ENCODE measurements at places on chromosomes 16 and 17.

DNA sequence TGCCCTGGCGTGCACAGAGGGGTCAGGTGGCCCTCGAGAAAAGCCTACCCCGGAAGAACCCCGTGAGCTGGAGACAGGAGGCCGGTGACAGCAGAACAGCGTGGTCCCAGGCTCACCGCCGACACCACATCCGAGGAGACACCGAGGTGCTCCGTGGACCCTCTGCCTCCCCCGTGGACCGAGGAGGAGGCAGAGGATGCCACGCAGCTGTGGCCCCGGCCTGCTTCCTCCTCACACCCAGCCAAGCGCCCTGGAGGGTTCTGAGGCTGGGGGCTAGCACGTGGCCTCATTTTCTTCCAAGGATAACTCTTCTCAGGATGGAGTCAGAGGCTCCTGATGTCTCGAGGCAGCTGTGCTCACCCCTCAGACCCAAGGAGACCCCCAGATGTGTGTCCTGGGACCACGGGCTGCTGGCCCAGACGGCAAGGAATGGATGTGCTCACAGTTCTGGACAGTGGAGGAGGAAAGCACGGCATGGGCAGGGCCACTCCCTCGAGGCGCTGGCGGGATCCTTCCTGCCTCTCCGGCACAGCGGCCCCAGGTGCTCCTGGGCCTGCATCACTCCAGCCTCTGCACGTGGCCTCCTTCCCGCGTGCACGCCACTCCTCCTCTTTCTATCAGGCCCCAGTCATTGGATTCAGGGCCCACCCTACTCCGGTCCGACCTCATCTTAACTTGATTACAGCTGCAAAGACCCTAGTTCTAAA is 4.4 kb upstream of the PVALEF start:
- DNase-seq = no peak

- no peak for DNase-seq
Measured at GRCh38 chr17:81510785-81511553, 1.6 kb downstream of the ACTG1 start.

- DNase-seq = no peak
Measured at GRCh38 chr16:4109250-4109736, 6.9 kb downstream of the ADCY9 start.

GRCh38 chr16:77335652-77336234 is 99.1 kb downstream of the ADAMTS18 start:
- DNase-seq = no peak

DNA sequence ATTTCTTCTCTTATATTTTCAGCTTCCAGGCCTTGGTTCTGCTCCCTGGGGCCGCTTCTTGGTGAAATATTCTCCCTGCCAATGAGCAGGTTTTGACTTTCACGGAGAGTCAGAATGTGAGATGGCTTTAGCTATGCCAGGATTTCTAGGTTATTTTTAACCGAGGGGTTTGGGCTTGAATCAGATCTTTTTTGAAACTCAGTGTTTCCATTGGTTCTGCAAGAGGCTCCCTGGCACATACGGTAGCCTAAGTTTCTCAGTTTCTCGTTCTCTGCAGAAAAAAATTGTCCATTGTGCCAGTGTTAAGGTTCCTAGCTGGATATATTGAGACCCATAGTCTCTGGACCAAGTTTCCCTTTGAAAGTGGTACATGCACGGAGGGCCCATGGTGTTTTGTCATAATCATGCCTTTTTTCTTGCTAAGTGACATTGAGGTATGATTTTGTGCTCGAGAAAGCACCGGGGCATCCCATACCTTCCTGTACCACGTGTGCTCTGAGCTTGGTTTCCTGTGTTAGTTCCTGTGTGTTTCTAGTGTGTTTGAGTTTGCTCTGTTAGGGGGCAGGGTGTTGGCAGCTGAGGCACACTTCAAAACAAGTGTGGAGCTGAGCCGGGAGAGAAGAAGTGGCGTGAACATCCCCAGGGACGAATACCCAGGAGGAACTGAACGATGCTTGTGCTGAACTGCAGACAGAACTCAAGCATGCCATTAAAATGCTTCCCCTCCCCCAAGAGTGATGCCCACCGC is 127.2 kb downstream of the HS3ST3B1 start:
- no peak for DNase-seq

DNA sequence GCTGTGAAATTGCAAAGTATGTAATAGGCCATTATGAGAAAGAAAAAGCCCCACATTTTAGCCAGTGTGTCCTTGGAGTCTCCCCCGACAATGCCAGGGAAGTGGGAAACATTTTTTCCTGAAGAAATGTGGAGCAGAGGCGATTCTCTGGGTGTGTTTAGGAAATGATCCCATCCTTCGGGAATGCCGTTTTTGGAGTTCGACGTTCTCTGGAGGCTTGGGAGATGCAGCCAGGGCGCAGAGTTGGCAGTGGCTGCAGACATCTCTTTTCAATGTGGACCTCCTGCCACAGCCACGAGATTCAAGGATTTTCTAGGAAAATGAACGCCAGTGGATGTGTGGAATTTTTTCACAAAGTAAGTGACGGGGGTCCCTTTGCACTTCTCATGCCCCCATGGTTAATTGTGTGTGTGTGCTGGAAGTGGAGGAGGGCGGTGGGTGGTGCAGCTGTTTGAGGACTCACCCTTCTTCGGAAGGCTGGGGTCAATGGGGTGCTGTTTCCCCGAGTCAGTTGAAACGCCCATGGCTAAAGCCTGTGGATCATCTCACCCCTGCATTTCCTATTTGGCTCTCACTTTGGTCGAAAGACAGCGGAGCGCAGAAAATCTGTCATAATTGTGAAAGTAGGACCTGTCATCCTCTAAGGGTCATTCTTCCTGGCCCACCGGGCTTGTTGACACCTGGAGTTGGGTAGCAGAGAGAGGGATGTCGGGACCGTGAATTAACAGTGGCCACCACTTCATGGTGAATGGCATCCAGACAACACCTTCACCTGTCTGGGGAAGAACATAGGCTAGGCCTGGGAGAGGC is 73.2 kb downstream of the CMIP start:
- DNase-seq = no peak

GRCh38 chr17:10162096-10162495 is 36.3 kb downstream of the GAS7 start:
- DNase-seq = no peak

DNA sequence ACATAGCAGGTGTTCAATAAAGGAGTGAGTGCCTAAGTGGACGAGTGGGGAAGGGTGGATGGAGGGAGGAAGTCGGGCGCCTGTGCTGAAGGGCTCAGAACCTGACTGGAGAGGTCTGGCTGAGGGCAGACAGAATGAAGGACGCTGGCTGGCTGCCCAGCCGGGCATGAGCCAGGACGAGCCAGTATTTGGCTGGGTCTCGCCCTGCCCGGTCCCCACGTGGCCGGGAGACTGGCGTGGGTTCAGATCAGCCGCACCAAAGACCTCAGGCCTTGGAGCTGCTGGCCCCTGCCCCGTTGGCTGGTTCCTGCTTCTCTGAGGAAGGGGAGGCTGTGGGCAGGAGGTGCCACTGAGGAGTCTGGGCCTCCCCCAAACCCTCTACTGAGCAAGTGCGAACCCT is 79.8 kb downstream of the ENGASE start:
- no peak for DNase-seq

DNA sequence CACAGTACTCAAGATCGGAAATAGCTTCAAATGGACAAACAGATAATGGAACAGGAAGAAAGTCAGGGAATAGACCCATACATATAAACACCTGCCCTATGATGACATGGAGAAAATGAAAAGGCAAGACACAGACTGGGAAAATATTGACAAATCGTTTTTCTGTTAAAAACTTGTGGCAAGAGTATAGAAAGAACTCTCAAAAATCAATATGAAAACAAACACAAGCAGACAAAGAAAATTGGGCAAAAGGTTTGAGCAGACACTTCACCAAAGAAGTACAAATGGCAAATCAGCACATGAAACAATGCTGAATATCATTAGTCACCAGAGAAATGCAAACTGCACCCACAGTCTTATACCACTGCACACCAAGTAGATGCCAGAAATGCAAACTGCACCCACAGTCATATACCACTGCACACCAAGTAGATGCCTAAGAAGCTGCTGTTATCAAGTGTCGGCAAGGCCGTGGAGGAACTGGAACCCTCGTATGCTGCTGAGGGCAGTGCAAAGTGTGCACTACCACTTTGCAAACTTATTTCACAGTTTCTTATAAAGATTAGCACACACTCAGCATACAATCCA is 123.5 kb upstream of the CHMP6 start:
- DNase-seq = no peak

Measured in NCI-H1105 treated with DMSO at 0.1 percent for 48 hours (cell line).